ENCODE measurements at places on chromosomes 6 and 20.

DNA sequence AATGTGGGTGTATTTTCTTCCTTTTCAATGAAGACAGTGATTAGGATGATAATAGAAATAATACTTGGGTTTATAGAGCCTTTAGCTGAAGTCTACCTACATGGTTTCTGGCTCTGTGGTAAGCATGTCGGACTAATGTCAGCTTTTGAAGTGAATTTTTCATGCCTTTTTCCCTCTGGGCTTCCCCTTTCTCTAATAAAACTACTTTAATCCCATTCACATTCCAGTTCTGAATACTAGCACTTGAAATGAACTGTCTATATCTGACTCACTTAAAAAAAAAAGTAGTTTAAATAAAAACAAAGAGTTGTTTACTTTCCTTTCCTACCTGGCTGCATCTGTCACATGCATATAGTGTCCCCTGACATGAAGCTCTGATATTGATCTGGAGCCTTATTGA is 545.9 kb upstream of the FLRT3 start:
- no peak for DNase-seq

GRCh38 chr6:99613705-99614429 is 7.2 kb downstream of the PRDM13 start:
- DNase-seq = no peak

DNA sequence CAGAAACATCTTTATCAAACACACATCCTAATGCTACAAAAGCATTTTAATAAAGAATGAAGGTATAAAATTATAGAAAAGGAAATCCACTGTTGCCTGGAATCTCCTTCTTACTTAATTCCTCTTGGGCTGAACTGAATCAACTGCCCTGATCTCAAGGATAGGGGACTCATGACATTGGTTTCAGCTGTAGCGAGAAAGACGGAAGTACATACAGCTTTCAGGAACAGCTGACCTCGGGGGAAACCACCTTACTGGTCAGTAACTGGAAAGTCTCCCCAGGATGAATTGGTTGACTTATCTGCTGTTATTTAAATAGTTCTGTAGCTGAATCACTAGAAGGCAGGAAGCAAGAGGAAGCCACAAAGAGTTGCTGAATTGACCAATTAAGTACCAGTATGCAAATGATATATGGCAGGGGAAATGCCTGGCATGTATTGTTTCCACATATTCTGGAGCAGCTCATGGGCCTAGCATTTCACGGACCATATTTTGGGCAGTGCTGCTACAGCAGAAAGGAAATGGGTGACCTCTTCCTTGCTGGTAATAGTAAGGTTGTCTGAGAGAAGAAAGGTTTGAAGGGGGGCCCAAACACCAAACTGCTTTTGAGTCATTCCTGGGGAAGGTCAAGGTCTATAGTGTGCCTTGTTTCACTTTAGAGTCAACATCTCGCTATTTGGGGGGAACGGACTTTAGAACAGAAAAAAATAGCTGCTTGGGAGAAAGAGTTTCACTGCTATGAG is 43.7 kb upstream of the MAP7 start:
- no peak for DNase-seq

GRCh38 chr20:58344741-58345140 is 35.2 kb downstream of the RAB22A start:
- no peak for DNase-seq

GRCh38 chr6:146397638-146398037 is 146.0 kb upstream of the RAB32 start:
- DNase-seq = no peak

- peak; percentile 69 for DNase-seq
Measured at GRCh38 chr6:53888931-53889330, 94.1 kb downstream of the LRRC1 start.

DNA sequence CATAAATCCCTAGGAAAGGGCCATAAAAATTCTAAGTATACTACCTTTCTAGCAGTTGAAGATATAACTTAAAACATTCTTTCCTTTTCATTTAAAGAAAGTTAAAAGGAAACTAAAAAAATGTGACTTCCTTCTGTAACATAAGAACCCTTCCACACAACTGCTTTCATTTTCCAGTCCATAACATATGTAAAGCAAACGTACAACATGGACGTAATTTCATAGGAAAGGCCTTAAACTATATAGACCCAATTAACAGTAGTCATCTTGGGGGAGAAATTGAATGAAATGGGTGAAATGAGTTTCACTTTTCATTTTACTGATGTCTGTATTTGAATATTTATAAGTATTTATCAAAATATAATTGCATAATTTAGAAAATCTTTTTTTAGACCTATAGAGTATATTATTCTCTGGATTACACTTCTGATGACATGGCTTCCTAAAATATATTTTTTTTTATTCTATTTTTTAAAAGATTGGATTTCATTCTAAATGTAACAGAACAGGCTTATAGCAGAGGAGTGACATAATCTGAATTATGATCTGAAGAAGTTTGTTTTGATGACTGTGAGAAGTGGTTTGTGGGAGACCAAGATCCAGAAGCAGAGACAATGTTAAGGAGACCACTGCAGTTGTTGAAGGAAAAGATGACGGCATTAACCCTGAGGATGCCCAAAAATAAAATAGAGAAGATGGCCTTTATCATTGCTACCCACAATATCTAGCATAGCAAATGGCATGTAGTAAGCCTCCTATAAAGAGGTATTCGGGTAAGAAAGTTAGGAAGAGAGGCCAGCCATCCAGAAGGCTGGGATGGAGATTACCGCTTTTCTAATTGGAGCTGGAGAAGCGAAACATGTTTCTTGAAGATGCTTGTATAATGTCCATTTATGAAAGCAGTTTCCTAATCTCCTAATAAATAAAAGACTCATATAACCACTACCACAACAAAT is 260.4 kb downstream of the PTPRK start:
- DNase-seq = no peak

GRCh38 chr6:51839726-51840374 is 247.6 kb downstream of the PKHD1 start:
- no peak for DNase-seq

- no peak for DNase-seq
Measured at GRCh38 chr20:35451295-35451694, 4.1 kb upstream of the CEP250 start.

DNA sequence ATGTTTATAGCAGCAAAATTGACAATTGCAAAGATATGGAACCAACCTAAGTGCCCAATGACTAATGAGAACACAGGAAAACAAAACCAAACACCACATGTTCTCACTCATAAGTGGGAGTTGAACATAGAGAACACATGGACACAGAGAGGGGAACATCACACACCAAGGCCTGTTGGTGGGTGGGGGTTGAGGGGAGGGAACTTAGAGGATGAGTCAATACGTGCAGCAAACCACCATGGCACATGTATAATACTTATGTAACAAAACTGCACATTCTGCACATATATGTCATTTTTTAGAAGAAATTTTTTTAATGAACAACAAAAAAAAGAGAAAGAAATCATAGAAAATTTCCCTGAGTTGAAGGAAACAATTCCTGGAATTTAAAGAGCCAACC is 3.9 kb downstream of the EPM2A start:
- no peak for DNase-seq

GRCh38 chr20:18279242-18279641 is 9.1 kb upstream of the ZNF133 start:
- no peak for DNase-seq

- DNase-seq = no peak
Measured at GRCh38 chr6:135033238-135033637, 21.4 kb downstream of the HBS1L start.

GRCh38 chr6:72272958-72273357 is 348.9 kb upstream of the KCNQ5 start:
- DNase-seq = no peak
